ENCODE measurements at places on chromosomes 4 and X.

DNA sequence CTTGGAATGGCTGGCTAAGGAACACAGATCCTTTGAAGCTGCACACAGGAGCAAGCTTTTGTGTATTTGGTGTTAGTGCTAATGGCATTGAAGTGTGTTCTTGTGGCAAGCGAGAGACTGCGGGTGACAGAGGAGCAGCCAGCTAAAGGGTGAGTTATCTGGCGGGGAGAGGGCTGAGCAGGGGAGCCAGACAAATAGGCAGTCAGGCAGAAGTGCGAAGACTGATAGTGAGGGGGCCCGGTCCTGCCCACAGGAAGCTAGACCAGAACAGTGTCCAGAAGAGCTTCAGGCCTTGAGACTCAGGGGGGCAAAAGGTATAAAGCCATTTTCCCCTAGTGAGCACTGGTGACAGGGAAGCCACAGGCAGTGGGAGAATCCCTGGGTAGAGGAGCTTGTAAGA is 49.6 kb upstream of the MAMLD1 start:
- no peak for DNase-seq

DNA sequence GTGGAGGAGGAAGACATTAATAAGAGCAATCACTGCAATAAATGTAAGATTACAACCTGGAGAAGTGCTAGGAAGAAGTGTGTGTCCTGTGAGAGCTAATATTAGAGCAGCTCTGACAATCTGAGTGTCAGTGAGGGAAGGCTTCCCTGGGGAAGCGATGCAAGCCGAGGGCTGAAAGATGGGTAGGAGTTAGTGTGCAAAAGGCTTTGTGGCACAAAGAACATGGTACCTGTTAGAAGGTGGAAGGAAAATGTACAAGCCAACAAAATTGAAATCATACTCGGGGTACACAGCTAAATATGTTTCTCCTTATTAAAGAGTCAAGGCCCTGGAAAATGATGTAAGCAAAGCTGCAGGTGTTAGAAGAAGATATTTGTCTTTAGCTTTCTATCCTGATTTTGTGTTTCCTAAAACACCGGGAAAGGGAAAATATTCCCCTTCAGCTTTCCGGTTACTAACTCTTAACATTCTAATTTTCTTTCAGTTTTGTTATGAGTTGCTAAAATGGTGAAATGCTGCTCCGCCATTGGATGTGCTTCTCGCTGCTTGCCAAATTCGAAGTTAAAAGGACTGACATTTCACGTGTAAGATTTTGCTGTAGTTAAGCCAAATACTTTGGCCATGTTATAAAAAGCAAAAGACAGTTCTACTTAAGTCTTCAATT is 808 bp downstream of the THAP6 start:
- no peak for DNase-seq

- DNase-seq: peak; percentile 42
These were observed 51.3 kb upstream of the MAP3K15 start for GRCh38 chrX:19566359-19567222.

DNA sequence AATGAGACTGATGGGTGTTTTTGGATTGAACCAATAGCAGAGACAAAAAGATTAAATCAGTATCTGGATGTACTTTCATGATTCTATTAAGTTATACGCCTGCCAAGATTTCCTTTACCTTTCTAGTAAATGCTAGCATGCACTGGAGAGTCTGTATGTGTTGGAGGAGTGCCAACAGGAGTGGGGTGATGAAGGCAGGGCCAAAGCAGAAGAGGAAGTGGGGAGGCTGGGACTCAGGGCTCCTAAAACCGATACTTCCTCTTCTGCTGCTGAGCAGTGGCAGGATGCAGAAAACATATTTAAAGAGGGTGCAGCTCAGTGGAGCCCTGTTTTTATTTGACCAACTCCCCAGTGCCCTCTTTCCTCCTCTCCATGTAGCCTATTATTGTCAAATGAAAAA is 5.6 kb downstream of the CYSLTR1 start:
- DNase-seq: no peak

DNA sequence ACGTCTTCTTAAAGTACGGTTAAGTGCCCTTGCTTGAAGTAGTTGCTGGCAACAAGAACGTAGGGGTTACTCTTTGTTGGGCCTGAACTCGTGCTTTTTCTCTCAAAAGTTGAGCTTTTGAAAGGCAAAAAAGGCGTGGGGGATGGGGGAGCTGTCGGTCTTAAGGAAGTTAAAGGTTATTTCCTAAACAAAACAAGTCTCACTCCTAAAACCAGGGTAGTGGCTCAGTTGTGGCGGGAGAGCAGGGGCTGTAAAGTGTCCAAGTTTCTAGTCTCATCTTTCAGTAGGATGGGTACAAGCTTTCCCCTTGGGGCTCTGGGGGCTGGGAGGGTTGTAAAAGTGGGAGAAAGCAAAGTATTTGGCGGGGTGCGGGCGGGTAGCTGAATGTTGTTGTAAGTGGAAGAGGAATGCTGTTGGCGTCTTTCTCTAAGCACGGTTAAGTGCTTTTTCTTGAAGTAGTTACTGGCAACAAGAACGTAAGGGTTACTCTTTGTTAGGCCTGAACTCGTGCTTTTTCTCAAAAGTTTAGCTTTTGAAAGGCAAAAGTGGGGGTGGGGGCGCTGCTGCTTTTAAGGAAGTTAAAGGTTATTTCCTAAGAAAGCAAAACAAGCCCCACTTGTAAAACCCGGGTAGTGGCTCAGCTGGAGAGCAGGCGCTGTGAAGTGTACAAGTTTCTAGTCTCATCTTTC is 904 bp upstream of the WDR1 start:
- no peak for DNase-seq

DNA sequence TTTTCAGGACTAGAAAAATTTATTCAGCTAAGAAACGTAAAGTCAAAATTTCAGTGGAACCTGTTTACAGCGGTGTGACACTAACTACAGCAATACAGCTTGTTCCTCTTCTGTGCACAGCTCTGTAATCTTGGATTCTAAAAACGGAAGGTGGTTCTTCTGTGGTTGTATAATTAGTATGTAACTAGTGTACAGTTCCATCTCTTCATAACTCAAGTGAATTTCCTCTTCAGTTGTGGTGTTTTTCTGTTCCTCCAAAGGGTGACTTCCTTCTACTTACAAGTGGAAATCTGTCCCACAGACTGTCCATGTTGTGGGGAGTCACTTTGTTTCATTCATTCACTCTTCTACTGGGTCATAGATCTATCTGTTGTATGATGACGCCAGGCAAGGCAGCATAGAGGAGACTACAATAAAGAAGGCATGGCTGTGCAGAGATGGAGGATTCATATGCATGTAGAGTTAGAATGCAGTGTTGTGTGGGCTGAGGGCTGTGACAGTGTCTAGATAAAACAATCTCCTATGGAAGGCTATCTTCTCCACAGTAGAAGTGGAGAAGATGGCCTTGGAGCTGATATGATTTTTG is 5.4 kb downstream of the DAPP1 start:
- DNase-seq: no peak
